ENCODE measurements at places on chromosomes 7 and 10.

- no peak for DNase-seq
Measured at GRCh38 chr7:127365164-127365956, 27.1 kb downstream of the ZNF800 start.

GRCh38 chr7:23852135-23852534 is 142.1 kb downstream of the STK31 start:
- DNase-seq, result no peak

DNA sequence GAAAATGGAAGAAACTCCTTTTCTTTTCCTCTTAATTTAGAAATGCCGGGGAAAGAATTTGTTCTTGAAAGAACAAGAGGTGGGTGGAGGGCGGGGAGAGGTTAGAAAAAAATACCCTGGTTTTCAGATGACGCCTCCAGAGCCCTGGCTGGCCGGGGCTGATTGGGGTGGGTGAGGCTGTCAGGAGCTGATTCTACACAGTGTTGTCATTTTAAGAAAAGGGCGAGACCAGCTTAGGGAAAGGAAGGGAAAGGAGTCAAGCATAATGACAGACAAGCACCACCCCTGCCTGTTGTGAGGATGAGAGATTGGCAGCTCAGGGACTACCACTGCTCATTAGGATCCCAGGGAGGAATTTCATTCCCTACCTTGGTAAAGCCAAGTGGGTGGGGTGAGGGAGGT is 9.9 kb upstream of the FAM180A start:
- DNase-seq, result peak; percentile 73

DNA sequence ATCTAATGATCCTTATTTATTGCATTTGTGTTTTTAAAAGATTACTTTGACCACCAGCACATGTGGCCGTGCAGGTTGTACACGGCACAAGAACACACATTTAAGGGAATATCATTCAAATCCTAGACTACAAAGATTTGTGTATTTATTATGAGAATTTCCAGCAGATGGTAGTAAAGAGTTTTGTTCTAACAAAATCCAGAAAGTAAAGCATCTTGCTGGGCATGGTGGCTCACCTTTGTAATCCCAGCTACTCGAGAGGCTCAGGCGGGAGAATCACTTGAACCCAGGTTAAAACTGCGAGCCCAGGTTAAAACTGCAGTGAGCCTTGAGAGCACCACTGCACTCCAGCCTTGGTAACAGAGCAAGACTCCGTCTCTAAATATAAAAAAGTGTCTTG is 31.5 kb downstream of the MACROH2A2 start:
- no peak for DNase-seq

GRCh38 chr7:56115852-56116538 is at the start of gene NUPR2:
NUPR2 (minus strand) TSS chr7:56116417; CDS start chr7:56116314, 103 bp downstream.
- no peak for DNase-seq

DNA sequence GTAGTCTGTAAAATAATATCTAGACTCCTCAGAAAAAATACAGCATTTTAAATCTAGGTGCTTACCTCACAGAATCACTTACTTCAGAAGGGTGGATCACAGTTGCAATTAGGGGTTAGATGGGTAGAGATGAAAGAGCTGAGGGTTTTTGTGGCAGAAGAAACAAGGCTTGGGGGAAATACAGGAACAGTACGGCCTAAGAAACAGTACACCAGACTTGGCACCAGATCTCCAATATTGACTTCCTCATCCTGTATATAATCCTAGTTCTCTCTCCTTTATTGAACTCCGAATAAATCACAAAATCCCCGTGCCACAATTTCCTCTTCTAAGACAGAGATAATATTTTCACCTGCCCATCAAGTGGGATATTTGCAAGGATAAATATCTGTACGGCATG is 14.3 kb downstream of the CEP41 start:
- DNase-seq, result no peak

- no peak for DNase-seq
Measured at GRCh38 chr7:88759230-88760135, at the start of gene ZNF804B. ZNF804B (plus strand) TSS chr7:88759700; CDS start chr7:88759977, 277 bp downstream.

GRCh38 chr10:61321041-61321857 is 131.9 kb downstream of the TMEM26 start:
- DNase-seq, result no peak

GRCh38 chr10:119340893-119341458 is 133.6 kb downstream of the GRK5 start:
- no peak for DNase-seq

- peak; percentile 38 for DNase-seq
Measured at GRCh38 chr7:116357781-116358670, 141.5 kb upstream of the CAV2 start.

GRCh38 chr10:127853868-127854768 is 38.6 kb downstream of the CLRN3 start:
- peak; percentile 76 for DNase-seq

GRCh38 chr7:39045231-39045630 is 67.5 kb downstream of the POU6F2 start:
- no peak for DNase-seq

DNA sequence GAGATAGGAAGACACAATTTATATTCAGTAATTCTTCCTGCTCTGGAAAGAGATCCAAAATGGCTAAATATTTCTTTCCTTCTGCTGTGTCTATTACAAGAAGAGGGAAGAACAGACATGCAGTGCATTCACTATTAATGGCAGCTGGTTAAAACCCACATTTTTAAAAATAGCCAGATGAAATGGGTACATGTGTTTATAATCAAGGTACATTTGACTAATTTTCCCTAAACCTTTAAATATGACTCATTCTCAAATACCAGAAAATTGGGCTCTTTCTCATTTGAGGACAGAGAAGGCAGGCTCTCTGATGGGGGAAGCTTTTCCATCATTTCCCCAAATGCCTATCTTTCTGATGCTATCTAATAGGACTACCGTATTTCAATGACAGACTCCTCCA is 215.7 kb upstream of the HABP2 start:
- DNase-seq, result no peak

DNA sequence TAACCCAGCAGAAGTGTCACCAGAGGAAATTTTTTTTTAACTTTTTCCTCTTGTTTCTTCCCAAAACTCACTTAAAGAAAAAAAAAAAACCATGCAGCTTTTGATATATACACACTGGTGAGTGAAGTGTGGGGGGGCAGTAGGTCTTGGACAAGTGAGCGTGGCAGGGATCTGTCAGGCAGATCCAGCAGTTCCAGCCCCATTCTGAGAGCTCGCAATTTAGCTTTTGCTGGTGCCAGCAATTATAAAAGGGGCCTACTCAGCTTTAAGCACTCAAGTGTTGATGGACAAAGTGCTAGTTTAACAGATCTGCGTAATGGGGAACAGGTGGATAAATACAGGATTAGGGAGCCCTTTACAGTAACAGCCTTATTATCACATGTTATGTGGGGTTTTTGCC is 619.2 kb upstream of the GALNT17 start:
- no peak for DNase-seq

GRCh38 chr10:128242641-128243040 is 116.4 kb upstream of the MKI67 start:
- no peak for DNase-seq

DNA sequence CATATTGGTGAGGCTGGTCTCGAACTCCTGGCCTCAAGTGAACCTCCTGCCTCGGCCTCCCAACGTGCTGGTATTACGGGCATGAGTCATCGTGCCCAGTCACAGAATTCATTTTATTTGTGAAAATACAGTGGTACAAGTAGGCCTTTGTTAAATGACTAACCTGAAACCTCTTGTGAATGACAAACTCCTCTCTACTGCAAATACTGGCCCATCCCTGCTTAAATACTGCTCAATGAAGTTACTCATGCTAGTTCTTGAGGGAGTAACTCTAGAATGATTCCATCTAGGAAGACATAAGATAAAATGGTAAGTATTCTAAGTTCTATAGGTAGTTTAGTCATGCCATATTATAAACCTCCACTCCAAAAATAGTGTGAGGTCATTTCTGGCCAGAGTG is 80.7 kb downstream of the UBE2H start:
- DNase-seq, result no peak

DNA sequence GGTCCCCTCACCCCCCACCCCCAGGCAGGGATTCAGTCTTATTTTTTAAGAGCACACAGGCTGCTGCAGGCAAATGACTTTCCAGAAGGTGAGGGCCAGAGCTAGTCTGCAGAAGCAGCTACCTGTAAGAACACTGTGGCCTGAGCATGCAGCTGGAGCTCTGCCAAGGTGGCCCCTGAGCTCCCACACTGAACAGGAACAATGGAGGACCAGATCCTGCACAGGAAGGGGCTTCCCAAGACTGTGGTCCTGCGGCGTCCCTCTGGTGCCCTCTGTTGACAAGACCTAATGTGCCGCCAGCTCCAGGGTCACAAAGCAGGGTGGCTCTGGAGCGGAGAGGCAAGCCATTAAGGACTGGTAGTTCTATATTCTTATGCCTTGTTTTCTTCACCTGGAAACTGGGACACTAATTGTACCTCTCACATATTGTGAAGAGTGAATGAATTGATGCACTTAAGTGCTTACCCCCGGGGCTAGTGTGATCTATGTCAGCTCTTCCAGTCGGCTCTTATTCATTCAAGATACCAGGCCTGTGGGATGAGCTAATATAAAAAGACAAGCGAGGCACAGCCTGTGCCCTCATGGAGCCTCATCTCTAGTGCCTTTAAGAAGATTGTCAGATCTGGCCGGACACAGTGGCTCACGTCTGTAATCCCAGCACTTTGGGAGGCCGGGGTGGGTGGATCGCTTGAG is 8.0 kb upstream of the BEND7 start:
- peak; percentile 70 for DNase-seq

DNA sequence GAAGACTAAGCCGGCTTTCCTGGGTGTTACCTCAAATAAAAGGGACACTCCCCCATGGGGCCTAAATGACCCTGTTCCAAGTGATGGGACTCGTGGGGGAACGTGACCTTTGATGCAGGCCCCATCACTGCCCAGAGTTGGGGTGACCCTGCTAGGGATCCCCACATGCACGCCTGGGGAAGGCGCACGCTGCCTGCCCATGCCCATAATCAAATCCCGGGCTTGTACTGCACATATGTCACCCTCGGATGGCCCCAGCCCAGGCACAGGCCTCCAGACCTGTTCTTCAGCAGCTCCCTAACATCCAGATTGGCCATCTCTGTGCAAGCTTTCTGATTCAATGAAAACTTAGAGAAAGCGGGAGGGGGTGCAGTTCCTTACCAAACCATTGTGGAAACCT is 14.7 kb downstream of the EBF3 start:
- DNase-seq, result no peak

- no peak for DNase-seq
Measured at GRCh38 chr10:8037199-8037801, 17.2 kb upstream of the GATA3 start.

GRCh38 chr7:76217942-76218566 is 16.4 kb downstream of the SRRM3 start:
- DNase-seq, result no peak

- peak; percentile 62 for DNase-seq
Measured at GRCh38 chr10:113991091-113991860, 52.4 kb upstream of the ADRB1 start.

GRCh38 chr10:89214566-89215165 is 7.5 kb upstream of the CH25H start:
- no peak for DNase-seq

DNA sequence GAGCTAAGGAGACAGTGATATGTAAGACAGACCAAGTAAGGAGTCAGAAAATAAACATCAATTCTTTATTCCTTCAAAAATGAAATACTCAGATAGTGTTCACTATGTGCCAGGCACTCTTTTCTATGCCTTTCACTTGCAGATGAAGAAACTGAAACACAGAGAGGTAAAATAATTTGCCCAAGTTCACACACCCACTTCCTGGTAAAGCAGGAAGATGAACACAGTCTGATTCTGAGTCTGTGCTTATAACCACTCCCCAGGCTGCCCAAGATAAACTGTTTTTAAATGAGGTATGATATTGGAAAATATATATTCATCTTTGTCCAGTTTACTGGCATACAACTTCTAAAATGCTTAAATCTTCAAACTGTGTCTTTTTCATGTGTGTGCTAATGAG is 294.4 kb upstream of the NPVF start:
- DNase-seq, result no peak

GRCh38 chr7:21486511-21486910 is 56.3 kb upstream of the DNAH11 start:
- no peak for DNase-seq

DNA sequence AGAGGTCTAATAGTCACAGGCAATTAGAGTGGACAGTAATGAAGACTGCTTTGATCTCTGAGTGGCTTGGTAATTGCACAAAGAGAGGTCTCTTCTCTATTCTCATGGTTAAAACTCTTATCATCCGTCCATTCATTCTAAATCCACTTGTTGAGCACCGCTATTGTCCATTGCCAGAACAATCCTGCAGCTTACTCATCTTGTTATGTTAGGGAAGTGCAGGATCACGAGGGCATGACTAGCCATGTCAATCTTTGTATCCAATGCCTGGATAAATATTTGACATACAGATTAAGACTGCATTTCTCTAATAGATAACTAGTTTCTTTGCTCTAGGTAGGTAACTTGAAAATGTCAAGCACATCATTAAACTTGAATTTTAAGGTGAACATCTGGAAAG is 14.9 kb downstream of the SFTPD start:
- DNase-seq, result no peak

DNA sequence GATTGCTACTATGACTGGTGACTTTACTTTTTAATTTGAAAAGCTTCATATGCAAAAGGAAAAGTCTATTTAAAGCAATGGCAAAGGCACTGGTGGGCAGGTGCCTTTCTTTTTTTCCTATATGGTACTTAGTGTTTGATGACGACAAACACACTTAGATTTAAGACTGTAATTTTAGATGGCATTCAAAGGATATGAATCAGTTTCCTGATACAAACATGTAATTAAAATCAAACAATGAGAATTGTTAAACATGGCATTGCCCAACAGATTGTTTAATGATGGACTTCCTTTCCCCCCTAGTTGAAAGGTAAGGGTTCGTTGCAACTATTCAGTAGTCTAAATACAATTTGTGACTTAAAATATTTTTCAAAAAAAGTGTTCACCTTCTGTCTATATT is 106.5 kb upstream of the SEMA3C start:
- DNase-seq, result no peak

- DNase-seq, result no peak
Measured at GRCh38 chr7:31061185-31061584, 9.1 kb downstream of the ADCYAP1R1 start.

DNA sequence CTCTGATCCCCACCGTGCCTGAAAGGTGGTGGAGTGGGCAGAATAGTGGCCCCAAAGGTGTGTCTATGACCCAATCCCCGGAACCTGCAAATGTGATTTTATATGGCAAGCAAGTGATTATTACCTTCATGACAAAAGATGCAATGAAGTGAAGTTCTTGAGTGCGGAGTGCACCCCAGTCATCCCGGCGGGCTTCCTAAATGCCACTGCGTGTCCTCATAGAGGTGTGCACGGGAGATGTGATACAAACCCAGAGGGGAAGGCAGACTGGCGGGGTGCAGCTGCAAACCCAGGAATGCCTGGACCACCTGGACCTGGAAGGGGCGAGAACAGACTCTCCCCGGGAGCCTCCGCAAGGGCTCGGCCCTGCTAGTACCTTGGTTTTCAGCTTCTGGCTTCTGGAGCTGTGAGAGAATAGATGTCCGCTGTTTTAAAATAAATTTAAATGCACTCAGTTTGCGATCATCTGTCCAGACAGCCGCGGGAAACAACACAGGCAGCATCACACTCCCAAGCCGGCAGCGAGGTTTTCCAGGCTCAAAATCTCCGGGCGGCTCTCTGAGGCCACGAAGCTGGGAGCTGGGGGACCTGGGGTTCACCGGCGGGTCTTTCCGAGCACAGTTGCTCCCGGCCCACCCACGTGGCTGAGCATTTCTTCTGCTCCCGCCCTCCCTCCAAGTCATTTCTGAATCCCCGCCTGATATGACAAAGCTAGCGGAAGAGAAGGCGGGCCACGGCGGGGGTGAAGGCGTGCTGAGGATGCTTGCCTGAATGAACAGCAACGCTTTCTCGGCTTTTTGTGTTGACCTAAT is 50.4 kb upstream of the EBF3 start:
- no peak for DNase-seq

GRCh38 chr10:4108693-4109092 is 323.7 kb upstream of the KLF6 start:
- no peak for DNase-seq
